ENCODE measurements at places on chromosomes 2 and 18. TPM values are rescaled to one million over a fixed set of nuclear protein-coding genes. Genes with fewer than 3 reads are reported as not detected.

TYW5 gene
- 7.8 TPM for total RNA-seq

GRCh38 chr2:393711-394696, 106.1 kb upstream of the ALKAL2 start:
- DNase-seq, result no peak

DNA sequence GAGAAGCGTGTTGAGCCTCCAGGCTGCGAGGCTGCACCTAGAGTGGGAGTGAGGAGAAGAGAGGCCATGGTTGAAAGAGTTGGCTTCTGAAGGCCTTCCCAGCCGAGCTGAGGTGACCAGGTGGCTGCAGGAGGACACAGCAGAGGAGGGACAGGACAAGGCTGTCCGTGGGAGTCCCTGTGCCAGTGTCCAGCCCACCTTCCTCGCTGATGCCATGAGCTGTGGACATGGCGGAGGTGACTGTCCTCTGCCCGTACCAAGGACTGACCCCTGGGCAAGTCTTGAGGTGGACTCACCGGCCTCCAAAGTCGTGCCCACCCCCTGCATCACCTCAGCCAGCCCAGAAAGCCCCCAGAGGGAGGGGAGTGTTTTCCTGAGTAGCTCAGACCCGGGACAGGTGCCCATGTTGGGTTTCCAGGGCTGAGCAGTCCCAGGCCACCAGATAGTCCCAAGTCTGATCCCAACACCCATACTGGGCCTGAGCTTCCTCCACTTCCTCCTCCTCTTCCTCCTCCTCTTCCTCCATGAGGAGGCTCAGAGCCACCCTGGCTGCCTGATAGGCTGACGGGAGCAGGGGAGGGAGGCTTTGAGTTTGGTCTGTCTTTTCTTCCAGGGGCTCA, 43.0 kb upstream of the FOSL2 start:
- no peak for DNase-seq

DNA sequence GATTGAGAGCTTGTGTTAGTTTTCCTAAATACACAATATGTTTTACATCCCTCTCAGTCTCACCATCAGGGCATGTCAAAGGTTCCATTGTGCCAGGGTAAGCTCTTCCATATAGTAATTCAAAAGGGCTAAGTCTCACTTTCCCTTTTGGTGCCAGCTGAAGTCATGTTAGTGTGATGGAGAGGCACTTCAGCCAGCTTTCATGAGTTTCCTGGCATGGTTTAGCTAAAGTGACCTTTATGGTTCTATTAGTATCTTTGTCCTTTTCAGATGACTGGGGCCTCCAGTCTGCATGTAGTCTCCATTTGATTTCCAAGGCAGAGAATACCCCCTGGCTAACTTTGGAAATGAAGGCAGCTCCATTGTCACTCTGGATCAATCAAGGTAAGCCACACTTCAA, 27.2 kb downstream of the NAT8 start:
- no peak for DNase-seq

GRCh38 chr18:62179213-62179612, 7.6 kb downstream of the PIGN start:
- DNase-seq, result no peak

GRCh38 chr2:173961346-173961705, 3.8 kb downstream of the SP3 start:
- DNase-seq, result no peak

GRCh38 chr2:96987301-96987909, 1.0 kb upstream of the FAM178B start:
- no peak for DNase-seq

DNA sequence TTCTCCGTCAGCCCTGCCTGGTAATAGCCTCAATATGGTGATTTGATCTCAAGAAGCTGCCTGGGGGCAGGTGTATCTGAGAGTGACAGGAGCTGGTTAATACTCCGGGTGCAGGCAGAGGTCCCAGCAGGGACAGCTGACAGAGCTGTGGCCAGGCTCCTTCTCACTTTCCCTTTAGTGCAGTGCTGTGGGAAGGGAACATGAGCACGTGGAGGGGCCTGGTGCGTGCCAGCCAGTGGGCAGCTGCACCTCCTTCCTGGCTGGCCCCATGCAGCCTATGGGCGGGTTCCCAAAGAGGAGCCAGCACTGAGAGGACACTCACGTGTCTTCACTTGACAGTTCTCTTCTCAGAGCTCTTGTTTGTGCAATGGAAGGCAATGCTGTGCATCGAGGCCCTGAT, 9.1 kb downstream of the CNNM4 start:
- no peak for DNase-seq

Data from fibroblast of the aortic adventitia (primary cell).